Stimulated activated CD4-positive, alpha-beta T cell treated with anti-CD3 and anti-CD28 coated beads, Interleukin-4, amount 100 ng/mL, for 48 hours (primary cell): ENCODE measurements at places on chromosomes 2 and 18.

GRCh38 chr2:166068981-166069380, 58.8 kb downstream of the SCN1A start:
- DNase-seq = no peak

DNA sequence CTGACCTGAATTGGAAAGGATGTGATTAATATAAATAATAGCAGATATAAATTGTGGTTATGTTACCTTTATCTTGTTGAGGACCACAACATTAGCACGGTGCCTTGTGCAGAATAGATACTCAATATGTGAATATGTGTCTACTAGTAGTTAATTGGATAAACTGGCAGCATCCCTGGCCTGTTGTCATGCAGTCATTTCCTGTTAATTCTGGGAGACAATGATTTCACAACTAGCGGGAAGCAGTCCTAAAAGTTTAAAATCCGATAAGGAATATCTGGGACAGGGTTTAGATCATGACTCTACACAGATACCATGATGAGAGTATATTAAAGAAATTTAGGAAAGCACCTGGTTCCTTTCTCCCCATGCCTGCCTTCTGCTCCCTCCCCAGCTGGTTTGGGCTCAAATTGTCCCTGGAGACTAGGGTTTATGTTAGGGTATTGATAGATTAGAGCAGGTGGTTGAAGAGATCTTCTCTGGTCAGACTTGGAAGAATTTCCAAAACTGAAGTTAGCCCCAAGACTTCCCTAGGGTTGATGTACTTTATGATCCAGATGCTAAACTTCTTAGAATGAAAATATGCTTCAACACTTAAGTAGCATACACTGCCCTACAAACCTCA, 32.8 kb downstream of the CYBRD1 start:
- DNase-seq = no peak

GRCh38 chr2:9112079-9112721, 94.4 kb upstream of the ASAP2 start:
- DNase-seq = no peak

DNA sequence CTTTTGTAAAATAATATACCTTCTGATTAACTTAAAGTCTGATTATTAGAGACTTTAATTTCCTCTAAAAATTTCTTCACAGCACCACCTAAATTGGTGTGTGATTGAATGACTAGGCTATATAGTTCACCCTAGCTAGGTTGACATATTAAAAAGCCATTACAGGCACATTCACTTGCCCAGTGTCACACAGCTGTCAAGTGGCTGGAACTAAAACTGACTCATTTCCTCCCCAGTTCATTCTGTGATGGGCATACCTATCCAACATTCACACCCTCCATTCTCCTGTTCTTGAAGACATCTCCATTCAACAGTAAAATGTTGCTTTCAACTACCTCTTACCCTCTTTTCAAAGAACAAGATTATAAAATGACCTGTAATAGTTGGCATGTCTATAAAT, 334.5 kb downstream of the ARHGAP15 start:
- DNase-seq = no peak

- no peak for DNase-seq
Observed at GRCh38 chr2:192932376-192932775, 737.6 kb upstream of the TMEFF2 start.

DNA sequence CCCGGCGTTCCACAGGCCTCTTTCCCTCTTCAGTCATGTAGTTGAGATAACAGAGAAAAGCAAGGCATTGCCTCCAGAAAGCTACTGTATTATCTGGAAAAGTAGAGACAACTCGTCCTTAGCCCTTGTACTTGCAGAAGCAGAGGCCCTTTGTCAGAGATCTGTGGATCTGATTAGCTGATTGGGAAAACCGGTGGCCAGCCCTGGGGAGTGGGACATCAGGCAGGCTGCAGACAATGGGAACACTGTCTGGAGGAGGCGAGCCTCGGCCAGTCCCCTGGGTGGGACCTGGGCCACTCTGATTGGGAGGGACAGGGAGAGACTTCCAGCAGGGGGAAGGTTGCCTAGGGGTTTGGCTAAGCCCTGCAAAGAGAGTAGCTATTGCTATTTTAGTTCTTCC, 1.2 kb upstream of the MC2R start:
- DNase-seq = no peak

DNA sequence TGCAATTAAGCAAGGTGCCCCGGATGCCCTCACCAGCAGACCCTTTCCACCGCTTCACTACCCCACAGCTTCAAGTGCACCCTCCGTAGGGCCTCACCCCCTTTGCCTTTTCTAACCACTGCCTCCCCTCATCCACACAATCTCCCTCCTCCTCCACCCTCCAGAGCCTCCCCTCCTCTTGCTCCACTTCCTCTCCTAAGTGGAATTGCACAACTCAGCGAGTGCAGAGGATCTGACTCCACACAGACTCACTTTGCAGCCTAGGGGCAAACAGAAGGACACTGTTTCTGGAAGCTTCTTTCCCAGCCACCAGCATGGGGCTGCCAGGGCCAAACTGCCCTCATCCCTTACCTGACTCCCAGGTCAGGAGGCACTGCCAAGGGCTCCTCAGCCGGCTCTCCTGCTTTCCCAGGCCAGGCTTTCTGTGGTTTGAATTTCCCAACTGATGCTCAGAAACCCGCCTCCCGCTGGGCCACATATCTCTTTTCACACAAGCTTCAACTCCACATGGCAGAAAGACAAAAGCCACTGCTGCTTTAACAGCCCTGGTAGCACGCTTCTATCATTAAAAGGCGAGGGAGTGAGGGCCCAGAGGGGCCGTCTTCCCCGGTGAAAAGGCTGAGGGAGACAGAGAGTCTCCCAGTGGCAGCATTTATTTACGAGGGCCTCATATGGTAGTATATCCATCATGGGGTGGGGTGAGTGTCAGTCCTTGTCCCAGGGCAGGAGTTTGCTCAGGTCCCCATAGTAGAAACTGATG, 74.7 kb upstream of the MGAT4A start:
- DNase-seq = no peak

- no peak for DNase-seq
Observed at GRCh38 chr2:239204136-239204875, 196.5 kb downstream of the HDAC4 start.

- DNase-seq = no peak
Observed at GRCh38 chr18:5164903-5165302, 32.2 kb downstream of the AKAIN1 start.

GRCh38 chr2:169105476-169105875, 36.1 kb downstream of the DHRS9 start:
- DNase-seq = no peak

DNA sequence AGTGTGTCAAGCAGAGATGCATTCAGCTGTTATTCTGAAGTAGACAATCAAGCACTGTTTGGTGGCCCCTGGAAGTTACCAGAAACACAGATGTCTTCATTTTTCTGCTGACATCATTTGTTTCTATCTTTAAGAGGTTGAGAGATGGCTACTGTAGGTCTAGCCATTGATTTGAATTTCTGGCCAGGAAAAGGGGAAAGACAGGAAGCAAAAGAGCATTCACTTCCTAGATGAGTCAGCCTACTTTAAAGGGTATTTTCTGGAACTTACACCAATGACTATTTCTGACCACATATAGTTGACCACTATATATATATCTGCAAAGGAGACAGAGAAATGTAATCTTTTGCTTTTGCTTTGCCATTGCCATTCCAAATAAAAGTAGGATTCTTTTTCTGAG, 900.1 kb upstream of the SOX11 start:
- no peak for DNase-seq
